ENCODE measurements at places on chromosomes 13 and 19. TPM values are rescaled to one million over a fixed set of nuclear protein-coding genes. Genes with fewer than 3 reads are reported as not detected.

Gene TRPM4
- total RNA-seq = 27.5 TPM

Gene ZNF699
- total RNA-seq = 9.6 TPM

Gene EHD2
- total RNA-seq = 370 TPM

Gene TNFSF9
- total RNA-seq = 0.99 TPM

Gene NPAS1
- total RNA-seq = 0.79 TPM

Gene CYP2A6
- not detected for total RNA-seq

Gene DZIP1
- total RNA-seq = 62.0 TPM

Gene FBXO46
- total RNA-seq = 6.5 TPM

Gene ZNF66
- 1.5 TPM for total RNA-seq

Gene SIGLECL1
- not detected for total RNA-seq

Gene PEPD
- 43.3 TPM for total RNA-seq

Gene MBD3L2
- not detected for total RNA-seq

Gene PTGIR
- 20.0 TPM for total RNA-seq

Gene NANOS3
- not detected for total RNA-seq
